ENCODE measurements at places on chromosomes 7 and 10.
A peak's percentile ranks its signal among the peaks of the same experiment; 100 is the strongest.

- DNase-seq: no peak
Measured at GRCh38 chr10:128092454-128092853, 33.8 kb downstream of the MKI67 start.

GRCh38 chr7:47326808-47327207 lies 255.1 kb downstream of the TNS3 start:
- no peak for DNase-seq

- peak; percentile 65 for DNase-seq
Measured at GRCh38 chr10:79195091-79195923, 126.5 kb downstream of the ZMIZ1 start.

- DNase-seq: no peak
Measured at GRCh38 chr7:158030071-158030470, 557.6 kb downstream of the PTPRN2 start.

DNA sequence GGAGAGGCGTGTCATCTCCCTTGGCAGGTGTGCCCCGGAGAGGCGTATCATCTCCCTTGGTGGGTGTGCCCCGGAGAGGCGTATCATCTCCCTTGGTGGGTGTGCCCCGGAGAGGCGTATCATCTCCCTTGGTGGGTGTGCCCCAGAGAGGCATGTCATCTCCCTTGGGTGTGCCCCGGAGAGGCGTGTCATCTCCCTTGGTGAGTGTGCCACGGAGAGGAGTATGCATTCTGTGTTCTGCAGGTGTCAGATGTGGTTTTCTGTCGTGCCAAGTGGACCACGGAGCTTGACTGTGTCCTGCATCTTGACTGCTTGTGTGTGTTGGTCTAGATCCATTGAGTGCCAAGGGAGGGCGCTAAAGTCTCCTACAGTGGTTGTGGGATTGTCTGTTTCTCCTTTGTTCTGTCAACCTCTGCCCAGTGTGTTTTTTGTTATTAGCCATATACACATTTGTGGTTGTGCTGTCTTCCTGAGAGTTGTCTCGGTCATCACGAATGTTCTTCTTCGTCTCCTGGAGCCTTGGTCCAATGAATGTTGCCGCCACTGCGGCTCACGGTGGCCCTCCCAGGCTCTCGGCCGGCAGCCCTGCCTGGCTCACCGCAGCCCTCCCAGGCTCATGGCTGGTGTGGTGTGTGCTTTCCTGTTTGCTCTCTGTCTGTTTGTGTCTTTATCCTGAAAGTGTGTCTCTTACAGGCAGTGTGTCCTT lies 96.8 kb downstream of the INPP5A start:
- no peak for DNase-seq

- no peak for DNase-seq
Measured at GRCh38 chr10:69125554-69125953, 1.6 kb downstream of the VPS26A start.

- DNase-seq: no peak
Measured at GRCh38 chr7:80415522-80415921, 96.3 kb downstream of the GNAT3 start.

- DNase-seq: no peak
Measured at GRCh38 chr7:22677680-22678079, 49.3 kb upstream of the IL6 start.

DNA sequence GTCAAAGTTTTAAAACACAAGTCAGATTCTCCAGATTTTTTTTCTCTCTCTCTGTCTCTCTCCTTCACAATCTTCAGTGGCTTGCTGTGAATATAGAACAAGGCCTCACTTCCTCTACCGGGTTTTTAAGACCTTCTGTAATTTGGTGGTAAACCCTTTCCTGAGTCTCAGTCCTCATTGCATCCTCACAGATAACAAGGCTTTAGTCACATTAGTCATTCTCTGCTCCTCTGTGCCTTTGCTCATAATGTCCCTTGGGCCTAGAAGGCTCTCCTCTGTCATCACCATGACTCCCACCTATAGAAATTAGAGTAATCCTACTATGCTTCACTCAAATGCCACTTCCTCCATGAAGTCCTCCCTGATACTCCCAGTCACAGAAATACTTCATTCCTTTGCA lies 172.7 kb upstream of the HPS1 start:
- DNase-seq: no peak

DNA sequence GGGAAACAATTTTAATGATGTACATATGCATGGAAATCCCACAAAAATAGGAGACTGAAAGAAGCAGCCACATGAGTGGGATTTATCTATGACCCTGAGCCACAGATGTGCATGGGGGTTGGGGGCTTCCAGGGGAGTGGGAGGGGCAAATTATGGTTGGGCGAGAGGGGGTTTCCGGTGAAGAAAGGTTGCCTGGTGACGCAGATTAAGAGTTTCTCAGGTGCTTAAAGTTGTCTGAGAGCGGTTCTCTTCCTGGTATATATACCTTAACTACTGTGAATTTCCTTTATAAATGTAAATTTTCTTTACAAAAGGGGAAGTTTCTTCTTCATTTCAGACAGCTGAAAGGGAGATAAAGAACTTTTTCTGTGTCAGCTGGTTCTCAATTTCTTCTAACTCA lies 273.6 kb upstream of the PITRM1 start:
- DNase-seq: no peak

DNA sequence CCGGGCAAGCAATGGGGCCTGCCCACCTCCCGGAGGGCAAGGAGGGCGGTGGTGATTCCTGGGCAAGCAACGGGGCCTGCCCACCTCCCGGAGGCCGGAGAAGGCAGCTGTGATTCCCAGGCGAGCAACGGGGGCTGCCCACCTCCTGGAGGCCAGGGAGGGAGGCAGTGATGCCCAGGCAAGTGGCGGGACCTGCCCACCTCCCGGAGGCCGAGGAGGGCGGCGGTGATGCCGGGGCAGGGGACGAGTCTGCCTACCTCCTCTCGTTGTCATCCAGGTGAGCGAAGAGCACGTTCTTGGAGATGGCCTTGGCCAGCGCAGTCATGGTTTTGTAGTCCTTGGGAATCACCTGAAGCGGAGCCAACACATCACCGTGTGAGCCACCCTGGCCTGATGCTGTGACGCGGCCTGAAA lies 49.5 kb upstream of the DNAAF5 start:
- DNase-seq: no peak

GRCh38 chr7:132551886-132552285 lies 24.4 kb downstream of the PLXNA4 start:
- DNase-seq: no peak

GRCh38 chr10:70341016-70341415 lies 41.4 kb downstream of the LRRC20 start:
- no peak for DNase-seq

GRCh38 chr7:70193514-70193913 lies 595.2 kb downstream of the AUTS2 start:
- DNase-seq: no peak

GRCh38 chr10:4437791-4438190 lies 388.2 kb upstream of the AKR1E2 start:
- no peak for DNase-seq

GRCh38 chr7:15016766-15017165 lies 114.2 kb upstream of the DGKB start:
- no peak for DNase-seq

DNA sequence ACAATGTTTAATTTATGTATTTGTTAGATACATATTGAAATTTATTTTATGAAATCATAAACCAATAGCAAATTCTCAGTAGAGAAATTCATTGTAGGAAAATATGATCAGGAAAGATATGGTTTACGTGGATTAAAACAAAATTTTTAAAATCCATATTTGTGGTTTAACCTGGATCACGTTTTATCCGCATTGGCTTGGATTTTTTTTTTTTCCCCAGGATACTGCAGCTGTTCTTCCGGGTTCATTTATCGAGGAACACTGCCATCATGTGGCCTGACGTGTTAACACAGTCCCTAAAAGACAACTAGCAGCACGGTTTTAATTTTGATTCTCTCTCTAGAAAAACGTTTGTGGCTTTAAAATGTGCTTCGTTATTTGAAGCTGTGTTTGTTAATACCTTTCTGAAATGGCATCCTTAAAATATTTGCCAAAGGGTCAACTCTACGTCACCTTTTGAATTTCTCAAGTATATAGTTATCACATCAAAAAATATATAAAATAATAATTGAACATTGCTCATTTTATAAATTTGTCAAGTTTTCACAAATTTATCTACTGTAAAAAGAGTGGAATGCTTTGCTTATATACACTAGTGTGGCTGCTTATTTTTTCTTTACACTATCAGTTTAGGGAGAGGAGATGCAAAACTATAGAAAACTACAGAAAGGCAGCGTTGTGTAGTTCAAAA lies 8.7 kb upstream of the ASB4 start:
- DNase-seq: peak; percentile 14

- no peak for DNase-seq
Measured at GRCh38 chr10:15370212-15370855, 755 bp downstream of the FAM171A1 start.

DNA sequence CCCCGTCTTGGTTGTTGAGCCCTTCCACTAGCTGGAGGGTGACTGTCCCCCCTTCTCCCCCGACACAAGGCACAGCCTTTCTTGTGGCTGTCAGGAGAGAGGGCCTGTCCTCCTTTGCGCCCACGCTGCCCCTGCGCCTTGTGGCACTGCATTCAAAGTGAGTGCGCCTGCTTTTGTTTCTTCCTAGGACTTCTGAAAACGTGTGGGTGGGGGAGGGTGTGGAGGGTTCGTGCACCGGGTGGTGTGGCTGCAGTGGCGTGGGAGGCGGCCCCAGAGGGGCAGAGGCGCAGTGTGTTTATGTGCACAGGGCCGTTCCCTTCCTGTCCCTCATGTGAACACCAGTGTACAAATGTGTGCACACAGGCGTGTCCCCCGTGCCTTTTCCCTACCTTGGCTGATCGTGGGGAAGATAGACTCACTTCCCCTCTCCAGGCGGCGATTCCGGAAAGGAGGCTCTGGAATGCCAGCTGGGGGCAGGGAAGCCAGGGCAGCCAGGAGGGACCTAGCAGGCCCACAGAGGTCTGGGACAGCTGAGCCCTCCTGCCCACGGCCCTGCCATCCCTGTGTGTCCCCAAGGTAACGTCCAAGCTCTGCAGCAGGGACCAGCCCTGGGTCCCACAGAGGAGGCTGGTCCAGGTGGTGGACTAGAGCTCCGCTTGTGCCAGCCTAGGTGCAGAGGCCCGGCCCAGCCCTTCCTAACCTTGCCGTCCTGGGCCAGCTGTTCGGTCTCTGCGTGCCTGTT lies 88.8 kb downstream of the LHPP start:
- DNase-seq: no peak

GRCh38 chr7:17863095-17863808 lies 77.0 kb downstream of the SNX13 start:
- no peak for DNase-seq

GRCh38 chr10:132104062-132104461 lies 38.3 kb downstream of the JAKMIP3 start:
- no peak for DNase-seq

- no peak for DNase-seq
Measured at GRCh38 chr7:137081321-137082093, 213.1 kb downstream of the CHRM2 start.

DNA sequence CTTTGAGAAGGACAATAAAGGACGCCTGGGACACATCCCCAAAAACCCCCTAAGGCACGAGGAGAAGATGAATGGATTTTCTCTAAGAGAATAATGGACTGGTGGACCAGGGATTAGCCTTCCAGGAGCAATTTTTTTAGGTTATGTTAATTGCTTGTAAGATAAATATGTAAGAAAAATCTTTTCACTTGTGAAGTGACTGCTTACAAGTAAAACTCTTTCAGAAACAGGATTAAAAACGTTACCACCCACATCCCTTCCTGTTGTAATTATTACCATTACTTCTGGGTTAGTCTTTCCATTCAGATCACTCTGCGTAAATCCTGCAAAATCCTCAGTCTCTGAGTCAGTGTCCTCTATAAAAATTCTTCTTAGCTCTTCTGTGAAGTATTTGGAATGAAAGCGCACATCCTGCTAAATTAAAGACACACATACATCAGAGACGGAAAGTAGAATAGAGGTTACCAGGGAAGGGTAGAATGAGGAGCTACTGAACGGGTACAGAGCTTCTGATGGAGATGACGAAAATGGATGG lies 34.3 kb downstream of the CDCA7L start:
- DNase-seq: no peak

DNA sequence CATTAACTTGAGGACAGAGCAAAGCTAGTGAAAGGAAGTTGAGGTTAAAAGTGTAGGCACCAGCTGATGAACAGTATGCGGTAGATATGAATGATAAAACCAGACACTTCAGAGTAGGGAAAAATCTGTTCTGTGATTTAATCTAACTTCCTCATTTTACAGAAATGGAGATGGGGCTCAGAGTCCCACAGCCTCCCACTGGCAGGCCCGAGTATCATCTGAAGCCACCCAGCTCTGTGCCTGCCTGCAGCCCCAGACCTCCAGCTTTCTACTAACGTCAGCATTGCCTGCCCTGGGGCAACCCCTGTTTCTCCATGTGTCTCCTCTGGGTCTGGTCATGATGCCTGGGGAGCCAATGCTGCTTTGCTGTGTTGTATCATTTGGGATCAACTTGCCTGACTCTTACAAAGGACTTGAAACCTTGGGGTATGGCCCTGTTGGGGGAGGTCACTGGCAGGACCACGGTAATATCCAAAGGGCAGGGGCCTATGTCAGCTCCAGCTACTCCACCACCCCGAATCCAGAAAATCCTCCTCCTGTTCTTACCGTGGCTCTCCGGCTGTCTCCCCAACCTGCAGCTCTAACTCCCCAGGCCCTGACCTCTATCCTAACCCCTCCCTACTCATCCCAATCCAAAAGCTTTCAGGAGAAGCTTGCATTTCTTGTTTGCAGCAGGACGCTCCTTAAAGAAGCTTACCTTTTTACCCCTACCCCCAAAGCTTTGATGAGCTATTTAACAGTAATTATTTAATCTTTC lies 56.2 kb upstream of the NPY start:
- no peak for DNase-seq

GRCh38 chr7:106216517-106216922 lies 68.3 kb downstream of the NAMPT start:
- no peak for DNase-seq

DNA sequence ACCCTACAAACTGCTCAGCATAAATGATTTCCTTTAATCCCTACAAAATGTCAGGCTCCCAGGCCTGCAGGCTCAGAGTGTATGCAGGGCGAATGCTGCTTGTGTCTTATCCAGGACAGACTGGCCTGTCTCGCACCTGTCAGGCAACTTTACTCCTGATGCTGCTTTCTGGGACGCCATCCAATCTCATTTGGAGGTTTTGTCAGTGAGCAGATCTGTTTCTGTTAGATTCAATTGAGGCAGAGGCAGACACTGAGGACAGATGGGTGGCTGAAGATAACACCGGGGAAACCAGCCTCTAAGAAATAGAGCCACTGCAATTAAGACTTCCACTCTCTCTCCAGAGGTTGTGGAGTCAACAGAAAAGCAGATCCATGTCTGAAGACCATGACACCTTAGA lies 115.6 kb downstream of the DPP6 start:
- DNase-seq: no peak

GRCh38 chr7:135578569-135578968 lies 20.9 kb downstream of the NUP205 start:
- DNase-seq: no peak

DNA sequence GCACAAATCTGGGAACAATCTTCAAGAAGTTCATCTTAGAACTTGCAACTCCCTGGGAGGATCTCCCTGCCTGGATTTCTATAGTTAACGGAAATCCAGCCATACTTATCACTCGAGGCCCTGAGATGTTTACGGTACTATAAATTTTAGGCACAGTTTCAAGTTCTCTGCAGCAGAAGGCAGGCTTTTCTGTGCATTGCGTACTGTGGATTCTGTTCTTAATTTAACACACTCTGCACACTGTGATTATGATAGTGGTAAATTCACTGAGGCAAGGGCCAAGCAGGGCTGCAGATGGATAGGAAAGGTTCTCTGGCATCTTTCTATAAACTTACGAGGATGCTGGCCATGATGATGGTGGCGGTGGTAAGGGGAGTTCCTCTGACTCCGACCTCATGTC lies 10.6 kb downstream of the INHBA start:
- DNase-seq: no peak
